ENCODE measurements at places on chromosomes 2 and 18. TPM values are rescaled to one million over a fixed set of nuclear protein-coding genes. Genes with fewer than 3 reads are reported as not detected.

- DNase-seq, result no peak
Observed at GRCh38 chr18:2590303-2590702, 18.9 kb downstream of the NDC80 start.

ID2 gene
- 306 TPM for polyA plus RNA-seq

ANKRD30B gene
- polyA plus RNA-seq, result 0.62 TPM

NFATC1 gene
- 5.2 TPM for polyA plus RNA-seq

RIT2 gene
- 0.13 TPM for polyA plus RNA-seq
